Epithelial cell of proximal tubule (primary cell): ENCODE measurements at places on chromosomes 6 and 20. TPM values are rescaled to one million over a fixed set of nuclear protein-coding genes. Genes with fewer than 3 reads are reported as not detected.

DNA sequence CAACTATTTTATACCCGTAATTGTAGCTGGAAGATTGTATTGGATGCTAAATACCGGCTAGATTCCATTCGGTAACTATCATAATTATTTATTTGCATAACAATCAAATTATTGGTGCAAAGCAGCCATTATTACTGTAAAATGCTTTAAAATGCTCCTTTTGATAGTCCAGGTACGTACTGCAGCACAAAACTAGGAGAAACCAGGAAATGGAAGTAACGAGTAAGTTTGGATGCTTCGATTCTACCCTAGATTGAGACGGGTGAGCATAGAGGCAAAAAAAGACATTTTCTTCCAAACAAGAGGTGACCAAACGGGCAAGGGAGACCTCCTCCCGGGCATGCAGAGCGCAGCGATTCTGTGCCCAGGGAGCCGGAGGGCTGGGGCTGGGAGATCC lies 469 bp upstream of the XRN2 start:
- DNase-seq, result no peak

DNA sequence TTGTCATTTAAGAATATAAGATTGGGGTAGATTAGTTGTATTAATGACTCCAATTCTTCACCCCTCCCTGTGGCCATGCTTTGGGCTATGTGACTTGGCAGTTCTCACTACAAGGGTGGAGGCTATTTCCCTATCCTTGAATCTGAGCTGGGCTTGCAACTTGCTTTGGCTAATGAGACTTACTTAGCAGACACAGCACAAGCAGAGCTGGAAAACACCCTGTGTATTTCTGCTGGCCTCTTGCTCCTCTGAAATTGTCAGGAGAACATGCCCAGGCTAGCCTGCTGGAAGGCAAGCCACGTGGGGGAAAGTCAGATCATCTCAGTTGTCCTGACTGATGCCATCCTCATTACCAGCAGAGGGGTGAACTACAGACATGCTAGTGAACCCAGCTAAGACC lies 126.5 kb upstream of the HDGFL1 start:
- no peak for DNase-seq

DNA sequence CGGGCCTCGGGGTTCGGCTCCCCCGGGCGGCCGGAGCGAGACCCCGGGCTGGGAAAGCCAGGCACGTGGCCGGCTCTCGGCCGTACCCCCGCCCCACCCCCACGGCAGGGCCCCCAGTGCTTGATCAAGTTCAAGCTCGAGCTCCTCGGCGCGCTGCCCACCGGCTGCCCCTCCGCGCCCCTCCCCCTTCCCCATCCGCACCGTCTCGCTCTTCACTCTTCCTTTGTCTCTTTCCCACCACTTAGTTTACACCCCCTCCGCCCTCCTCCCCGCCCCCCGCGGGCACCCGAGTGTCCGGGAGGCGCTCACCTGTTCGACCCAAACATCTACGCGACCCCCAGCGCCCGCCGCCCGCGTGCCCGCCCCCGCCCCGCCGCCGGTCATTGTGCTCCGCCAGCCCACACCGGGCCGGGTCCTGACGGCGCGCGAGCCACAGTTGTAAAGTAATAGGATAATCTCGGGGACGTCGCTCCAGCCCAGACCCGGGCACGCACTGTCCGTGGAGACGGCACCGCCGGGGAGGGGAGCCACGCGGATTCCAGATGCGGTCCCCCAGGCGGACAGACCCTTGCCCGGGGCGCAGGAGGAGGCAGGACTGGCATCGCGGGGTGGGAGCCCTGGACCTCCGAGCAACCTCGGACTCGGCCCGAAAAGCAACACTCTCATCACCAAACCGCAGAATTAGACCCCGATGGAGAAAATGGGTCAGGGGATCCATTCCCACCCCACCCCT lies 100.7 kb downstream of the NOL4L start:
- no peak for DNase-seq

The CALHM6 gene
- total RNA-seq, result 0.35 and 4.8 TPM in 2 replicates

The CGA gene
- not detected in 2 replicates for total RNA-seq

GRCh38 chr6:25279748-25280343 lies 672 bp downstream of the CARMIL1 start:
- no peak for DNase-seq

DNA sequence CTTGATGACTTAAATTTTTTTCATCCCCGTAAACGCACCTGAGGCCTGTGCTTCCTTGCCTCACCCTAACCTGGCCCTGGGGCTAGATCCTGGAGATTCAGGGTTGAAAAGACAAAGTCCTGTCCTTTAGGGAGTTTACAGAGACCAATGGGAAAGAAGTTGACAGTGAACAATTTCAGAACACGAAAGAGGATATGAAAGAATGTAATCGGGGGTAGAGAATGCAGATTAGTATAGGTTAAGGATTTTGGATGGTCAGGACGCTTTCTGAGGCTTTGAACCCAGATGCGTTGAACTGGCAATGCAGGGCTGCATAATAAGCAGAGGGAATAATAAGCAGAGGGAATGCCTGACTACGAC lies 1.7 kb upstream of the FBXO5 start:
- DNase-seq, result no peak

DNA sequence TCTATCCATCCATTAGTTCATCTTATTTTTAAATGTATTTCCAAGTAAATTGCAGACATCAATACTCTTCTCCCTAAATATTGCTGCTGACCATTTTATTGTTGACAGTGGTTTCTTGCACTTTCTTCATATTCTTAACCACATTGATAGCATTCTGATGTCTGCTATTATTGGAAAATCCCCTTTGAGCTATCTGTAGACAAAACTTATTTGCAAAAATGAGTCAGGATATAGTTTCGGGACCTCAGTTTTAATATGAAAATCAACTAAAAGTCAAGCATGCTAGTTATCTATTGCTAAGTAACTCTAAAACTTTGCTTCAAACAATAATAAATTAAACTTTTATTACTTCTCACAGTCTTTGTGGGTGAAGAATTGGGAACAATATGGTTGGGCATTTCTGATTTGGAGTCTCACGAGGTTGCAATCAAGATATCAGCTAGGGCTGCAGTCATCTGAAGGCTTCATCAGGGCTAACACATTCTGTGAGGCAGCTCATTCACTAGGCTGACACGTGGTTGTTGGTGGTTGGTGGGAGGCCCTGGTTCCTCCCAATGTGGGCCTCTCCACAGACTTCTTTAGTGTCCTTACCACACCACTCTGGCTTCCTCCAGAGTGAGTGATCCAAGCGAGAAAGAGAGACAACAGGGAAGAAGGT lies 32.7 kb downstream of the CD109 start:
- DNase-seq, result no peak

DNA sequence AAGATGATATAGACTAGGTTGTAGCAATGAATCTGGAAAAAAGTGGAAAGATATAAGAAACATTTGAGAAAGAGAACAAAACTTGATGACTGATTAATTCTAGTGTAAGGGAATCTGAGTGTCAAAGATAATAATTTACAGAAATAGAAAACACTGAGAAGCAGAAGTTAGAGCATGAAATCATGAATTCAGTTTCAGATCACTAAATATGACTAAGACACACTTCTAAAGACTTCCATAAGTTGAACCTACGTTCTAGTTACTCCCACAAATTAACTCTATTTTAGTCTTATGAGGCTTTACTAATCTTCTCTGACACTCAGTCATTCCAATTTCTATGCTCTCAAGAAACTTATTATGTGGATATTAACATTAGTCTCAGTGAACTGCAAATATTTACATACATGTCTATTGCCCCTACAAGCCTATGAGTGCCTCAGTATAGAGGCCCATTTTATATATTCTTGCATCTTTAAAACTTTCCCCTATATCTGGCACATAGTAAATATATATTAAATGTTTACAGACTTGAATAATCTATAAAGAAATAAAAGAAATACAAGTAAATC lies 30.4 kb downstream of the IBTK start:
- peak; percentile 16 for DNase-seq

DNA sequence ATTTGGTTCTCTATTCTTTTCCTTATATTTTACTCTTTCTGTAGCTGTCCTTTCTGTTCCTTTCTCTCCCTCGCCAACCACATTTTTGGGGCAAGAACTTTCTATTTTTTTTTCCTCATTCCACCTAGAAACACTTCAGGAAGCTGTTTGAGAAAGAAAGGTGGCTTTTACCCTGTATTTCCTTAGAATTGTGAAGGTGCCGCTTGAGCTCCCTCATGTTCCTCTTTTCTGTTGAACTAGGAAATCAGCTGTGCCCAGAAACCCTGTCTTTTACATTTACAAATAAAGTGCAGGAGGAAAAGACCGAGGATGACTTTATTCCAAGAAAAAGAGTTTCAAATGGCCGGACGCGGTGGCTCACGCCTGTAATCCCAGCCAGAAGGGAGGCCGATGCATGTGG lies 38.2 kb downstream of the OR2B2 start:
- DNase-seq, result no peak

GRCh38 chr6:109531446-109531845 lies 48.4 kb upstream of the ZBTB24 start:
- no peak for DNase-seq

DNA sequence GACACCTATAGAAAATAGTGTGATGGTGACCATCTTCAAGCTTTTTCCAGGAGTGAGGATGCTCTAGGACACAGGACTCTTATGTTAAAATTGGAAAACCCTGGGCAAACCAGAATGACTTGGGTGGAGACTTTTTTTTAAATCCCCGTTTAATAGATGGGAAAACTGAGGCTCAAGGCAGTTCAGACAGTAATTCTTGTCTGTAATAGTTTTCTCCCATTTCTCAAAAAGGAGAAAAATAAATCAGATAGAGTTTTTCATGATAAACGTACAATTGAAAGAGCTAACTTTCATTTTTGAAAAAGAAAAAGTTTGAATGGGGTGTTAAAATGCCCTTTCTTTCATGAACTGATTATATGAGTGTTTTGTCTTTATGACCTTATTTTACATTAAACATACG lies 6.8 kb downstream of the BCAS1 start:
- DNase-seq, result no peak

DNA sequence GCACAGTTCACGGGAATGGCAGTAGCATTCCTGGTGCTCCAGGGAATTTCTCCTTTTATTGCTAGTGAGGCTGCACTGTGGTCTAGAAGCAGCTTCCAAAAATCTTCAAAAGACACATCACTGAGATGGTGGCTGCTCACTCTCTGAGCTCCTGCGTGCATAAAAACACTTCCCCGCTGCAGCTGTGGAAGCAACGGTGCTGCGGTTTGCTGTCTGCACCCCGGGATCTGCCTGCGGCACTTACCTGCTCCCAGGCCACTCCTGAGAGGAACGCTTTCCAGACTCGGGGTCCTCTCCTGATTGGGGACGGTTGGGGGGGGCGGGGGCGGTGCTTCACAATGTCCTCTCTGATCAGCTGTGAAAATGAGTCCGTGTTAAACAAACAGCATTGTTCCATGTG lies 77.9 kb downstream of the TMEM242 start:
- DNase-seq, result no peak

GRCh38 chr6:32198345-32198696 lies 5.9 kb upstream of the GPSM3 start:
- DNase-seq, result no peak

The MYCT1 gene
- total RNA-seq, result not detected in 2 replicates

The ENPP3 gene
- total RNA-seq, result 0.17 TPM in 1 of 2 replicates, not detected in the other

The SLC17A1 gene
- total RNA-seq, result not detected in 2 replicates

DNA sequence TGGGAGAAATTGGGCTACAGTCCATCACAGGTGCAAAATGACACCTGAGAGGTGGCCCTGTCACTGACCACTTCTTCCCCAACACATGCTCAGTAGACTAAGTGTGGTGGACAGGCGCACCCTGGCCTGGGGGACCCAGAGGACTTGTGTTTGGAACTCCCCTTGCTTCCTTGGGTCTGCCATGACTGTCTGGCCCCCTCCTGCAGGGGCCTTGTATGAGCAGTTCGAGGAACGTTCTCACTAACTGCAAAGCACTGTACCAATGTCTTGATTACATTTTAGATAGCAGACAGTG lies 4.0 kb upstream of the PCK1 start:
- DNase-seq, result no peak

- DNase-seq, result no peak
These were observed 356.7 kb downstream of the BCKDHB start for GRCh38 chr6:80463197-80463596.

The BMP7 gene
- total RNA-seq, result 3.7 and 5.5 TPM in 2 replicates

GRCh38 chr20:32482442-32483261 lies 102.5 kb downstream of the NOL4L start:
- DNase-seq, result no peak

- no peak for DNase-seq
These were observed 18.3 kb downstream of the DDX27 start for GRCh38 chr20:49237531-49237930.

The TP53TG5 gene
- total RNA-seq, result not detected in 2 replicates

DNA sequence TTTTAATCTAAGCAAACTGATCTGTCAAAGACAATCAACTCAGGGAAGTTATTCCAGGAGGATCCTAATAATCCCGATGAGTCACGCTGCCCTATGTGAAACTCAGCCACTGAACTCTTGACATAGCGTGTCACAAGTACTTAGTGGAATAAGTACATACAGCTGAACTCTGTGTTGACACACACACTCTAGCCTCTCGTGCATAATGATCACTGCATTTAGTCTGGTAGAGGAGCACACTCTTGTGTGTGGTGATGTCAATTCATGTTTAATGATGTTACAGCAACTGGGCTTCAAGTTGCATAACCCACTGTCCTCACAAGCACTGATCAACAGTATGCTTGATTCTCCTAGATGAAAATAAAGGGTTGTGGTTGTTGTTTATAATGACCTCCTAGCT lies 148.3 kb downstream of the HACE1 start:
- DNase-seq, result peak; percentile 87

GRCh38 chr6:98949589-98949988 lies 1.8 kb upstream of the FBXL4 start:
- no peak for DNase-seq

GRCh38 chr6:157329829-157330228 lies 6.5 kb upstream of the TMEM242 start:
- no peak for DNase-seq

DNA sequence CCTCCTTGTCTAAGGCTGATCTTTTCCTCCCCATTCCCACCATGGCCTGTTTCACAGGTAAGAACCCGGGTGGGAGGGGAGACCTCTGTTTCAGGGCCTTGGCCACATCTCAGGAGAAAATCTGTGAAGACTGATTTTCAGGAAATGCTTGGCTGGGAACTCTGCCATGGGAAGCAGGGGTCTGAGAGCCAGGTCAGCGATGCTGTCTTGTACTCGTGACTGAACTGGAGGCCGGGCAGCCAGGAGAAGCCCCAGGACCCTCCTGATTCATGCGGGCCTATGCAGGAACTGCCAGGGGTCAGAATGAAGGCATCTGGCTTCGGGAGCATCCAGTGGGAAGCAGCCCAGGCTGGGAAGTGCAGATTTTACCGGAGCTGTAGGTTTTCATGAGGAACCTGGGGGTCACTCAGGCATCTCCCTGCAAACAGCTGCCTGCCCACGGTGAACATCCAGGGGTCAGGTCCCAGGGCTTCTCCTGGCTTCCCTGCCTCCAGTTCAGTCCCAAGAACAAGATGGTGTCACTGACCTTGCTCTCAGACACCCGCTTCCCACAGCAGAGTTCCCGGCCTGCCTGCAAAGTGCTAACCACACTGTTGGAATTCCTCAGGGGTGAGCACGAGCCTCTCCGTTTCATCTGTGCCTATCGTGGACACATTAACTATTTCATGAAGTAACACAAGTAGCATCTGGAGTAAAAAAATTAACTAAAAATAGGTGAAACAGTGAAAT lies 90.2 kb upstream of the SULF2 start:
- peak; percentile 33 for DNase-seq

- no peak for DNase-seq
These were observed 16.4 kb downstream of the ABT1 start for GRCh38 chr6:26613201-26613600.
